HT1080 (cell line): ENCODE measurements at places on chromosomes 7 and 10. TPM values are rescaled to one million over a fixed set of nuclear protein-coding genes. Genes with fewer than 3 reads are reported as not detected.

GRCh38 chr10:100490531-100490930 is 27.7 kb downstream of the WNT8B start:
- DNase-seq = no peak

DNA sequence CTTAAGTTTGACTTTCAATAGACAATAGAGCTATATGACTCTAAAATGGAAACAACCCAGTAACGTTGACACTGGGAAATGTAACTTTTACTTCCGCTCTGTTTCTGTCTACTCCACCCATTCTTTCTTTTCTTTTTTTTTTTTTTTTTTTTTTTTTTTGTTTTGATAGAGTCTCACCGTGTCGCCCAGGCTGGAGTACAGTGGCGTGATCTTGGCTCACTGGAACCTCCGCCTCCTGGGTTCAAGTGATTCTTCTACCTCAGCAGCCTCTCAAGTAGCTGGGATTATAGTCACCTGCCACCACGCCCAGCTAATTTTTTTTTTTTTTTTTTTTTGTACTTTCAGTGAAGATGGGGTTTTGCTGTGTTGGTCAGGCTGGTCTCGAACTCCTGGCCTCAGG is 13.9 kb downstream of the PRSS2 start:
- no peak for DNase-seq

DNA sequence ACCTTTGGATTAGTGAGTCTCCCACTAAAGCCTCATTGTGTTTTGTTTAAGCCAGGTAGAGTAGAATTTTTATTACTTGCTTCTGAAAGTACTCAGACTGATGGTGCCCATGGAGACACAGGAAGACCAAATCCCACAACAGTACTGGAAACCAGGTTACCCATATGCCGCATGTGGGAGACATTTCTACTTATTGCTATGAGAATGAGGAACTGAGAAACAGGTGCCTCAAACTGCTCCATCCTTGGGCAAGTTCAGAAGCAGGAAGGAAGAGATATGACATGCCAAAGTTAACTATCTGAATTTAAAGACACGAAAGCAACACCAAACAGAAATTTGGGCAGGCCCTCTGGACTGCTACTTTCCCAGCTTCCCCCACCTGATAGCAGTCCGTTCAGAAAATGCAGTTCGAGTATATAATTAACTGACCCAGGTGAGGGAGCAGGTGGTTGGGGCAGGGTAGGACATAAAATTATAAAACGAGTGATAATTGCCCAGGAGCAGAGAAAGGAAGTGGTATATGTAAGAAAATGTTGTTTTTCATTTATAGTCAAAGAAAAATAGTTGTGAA is 382.3 kb upstream of the MTPN start:
- DNase-seq = no peak

DNA sequence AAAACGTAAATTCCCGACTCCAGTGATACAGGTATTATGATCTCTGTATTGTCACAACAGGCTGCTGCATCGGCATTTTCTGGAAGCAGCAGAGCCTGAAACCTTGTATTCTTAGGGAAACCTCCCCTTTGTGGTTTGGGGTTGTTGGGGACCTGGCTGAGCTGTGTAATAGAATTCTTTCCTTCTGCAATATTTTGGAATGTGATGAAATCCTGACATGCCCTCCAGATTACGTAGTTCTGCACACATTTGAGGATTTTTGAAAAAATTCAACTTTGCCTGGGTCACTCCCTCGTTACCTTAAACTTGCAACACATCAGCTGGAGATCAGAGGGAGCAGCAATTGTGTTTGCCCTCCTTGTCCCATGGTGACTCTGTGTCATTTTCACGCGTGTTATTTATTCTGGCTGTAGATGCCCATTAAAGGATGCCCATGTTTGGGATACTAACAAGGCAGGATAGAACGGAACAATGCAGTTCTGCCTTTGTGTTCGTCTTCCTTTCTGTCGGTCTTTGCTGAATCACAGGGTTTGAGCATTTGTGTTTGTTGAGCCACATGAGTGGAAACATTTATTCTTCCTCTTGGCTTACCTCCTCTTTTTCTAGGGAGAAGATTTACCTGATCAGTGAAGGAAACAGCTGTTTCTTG is 181.7 kb downstream of the TCF7L2 start:
- no peak for DNase-seq

DNA sequence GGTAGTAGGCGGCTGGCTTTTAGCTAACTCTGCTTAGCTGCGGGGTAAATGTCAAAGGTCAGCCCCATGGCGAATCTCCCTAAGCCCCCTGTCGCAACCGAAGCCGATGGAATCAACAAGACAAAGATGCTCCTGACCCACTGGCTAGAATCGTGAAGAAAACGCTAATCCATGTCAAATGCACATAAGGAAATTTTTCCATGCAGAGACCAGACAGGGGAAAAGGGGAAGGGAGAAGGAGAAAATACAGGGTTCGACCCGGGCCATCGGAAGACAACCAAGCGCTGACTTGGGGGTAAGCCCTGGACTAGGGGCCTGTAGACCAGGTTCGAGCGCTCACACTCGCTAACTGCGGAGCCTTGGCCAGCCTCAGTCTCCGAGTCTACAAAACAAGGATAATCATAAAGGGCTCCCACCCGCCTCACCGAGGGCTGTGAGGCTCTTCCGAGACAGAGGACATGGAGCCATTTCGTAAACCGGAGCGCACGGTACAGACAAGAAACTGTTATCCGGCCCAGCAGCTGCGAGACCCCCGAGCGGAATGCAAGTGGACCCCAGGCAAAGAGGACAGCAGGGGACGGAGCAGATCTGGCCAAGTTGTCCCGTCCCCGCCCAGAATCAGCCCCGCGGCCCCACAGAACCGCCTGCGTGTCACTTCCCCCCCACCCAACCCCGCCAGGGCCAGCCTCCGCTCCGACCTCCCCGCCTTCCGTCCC is 507 bp downstream of the SAR1A start:
- no peak for DNase-seq

Gene FRMPD2
- total RNA-seq = not detected in 2 replicates
